Putamen (tissue), 1 donor: ENCODE measurements at places on chromosomes 5 and 9.

DNA sequence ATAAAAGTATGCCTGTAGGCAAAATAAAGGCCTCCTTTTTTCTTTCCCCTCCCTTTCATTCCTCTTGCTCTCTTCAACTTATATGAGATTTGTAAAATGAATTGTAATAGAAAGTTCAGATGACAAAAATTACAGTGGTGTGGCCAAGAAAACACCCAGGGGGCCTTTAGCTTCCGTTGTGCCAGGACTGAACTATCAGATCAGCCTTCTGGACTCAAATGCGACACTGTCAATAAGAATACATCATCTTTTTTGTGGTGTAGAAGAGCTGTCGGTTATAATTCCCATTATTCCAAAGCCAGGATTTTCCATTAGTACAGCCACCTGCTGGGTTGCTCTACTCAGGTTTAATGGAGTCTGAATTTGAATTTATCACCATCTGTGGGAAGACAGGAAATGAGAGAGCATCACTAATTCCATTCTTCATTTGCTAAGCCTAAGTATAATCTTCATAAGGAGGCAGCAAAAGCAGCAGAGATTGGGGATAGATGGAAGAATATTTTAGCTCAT, 443.4 kb downstream of the ANXA1 start:
- DNase-seq = no peak

GRCh38 chr9:126381195-126381594, 54.6 kb downstream of the MVB12B start:
- DNase-seq = no peak

DNA sequence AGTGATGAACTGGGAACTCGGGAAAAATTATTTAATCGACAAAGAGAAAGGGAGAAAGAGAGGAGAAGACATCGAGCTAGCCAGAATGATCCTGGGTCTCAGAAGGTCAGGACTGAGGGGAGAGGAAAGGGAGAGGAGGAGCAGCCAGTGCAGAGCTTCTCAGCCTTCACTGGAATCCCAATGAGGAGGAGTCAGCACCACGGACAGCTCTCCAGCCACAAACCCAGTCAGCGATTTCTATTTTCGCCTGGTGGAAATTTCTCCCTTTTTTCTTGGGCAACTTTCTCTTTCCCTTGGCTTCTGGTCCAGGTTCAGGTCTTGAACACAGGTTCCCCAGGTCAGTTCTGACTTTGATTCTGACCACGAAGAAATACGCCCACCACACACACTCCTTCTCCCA, 1.6 kb upstream of the BRINP1 start:
- DNase-seq = no peak

DNA sequence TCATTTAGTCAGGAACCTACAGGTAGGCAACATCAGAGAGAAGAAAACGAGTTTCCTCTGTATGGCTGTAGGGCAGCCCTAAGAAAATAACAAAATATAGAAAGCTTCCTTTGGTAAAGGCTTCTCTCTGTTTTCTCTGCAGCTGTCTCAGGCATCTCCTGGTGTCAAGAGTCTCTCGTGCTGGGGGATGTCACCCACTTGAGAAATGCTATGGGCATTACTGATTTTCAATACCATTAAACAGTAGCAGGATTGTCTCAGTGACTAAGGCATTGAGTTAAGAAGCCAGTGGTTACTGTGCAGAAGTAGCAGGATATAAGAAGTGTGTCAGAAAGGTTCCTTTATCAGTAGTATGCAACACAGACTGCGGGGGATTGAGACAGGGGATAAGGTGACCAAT, 32.4 kb downstream of the LIFR start:
- DNase-seq = no peak

DNA sequence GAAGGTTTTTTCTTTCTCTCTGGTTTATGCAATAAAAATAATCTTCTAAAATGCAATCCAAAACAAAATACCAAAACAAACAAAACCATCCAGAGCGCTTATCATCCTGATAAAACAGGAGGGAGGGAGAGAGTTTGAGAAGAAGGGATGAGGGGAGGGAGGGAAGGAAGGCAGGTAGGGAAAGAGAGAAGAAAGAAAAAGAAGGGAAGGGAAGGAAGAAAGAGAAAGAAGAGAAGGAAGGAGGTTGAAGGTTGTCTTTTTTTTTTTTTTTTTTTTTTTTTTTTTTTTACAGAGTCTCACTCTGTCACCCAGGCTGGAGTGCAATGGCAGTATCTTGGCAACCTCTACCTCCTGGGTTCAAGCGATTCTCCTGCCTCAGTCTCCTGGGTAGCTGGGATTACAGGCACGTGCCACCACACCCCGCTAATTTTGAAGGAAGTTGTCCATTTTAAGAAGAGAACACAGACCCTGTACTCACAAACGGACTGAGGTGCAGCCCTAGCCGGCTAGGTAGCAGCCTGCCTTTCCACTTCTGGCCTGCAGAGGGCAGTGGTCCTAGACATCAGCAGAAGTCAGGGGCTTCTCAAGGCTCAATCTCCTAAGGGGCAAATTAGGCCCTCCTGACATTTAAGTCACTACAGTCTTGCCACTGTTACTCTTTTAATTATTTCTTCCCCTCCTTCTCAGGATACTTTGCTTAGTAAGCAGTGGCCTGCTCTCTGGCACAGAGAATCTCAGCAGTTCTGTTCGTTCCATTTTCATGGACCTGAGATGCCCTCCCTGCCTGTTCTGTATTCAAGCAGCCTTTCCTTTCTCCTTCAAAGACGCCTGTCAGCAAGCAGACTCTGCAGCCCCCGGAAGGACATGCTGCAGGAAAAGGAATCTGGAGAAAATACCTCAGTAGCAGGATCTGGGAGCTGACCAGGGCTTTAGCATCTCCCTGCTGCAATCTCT, 76.4 kb downstream of the EPB41L4B start:
- DNase-seq = peak; percentile 39

DNA sequence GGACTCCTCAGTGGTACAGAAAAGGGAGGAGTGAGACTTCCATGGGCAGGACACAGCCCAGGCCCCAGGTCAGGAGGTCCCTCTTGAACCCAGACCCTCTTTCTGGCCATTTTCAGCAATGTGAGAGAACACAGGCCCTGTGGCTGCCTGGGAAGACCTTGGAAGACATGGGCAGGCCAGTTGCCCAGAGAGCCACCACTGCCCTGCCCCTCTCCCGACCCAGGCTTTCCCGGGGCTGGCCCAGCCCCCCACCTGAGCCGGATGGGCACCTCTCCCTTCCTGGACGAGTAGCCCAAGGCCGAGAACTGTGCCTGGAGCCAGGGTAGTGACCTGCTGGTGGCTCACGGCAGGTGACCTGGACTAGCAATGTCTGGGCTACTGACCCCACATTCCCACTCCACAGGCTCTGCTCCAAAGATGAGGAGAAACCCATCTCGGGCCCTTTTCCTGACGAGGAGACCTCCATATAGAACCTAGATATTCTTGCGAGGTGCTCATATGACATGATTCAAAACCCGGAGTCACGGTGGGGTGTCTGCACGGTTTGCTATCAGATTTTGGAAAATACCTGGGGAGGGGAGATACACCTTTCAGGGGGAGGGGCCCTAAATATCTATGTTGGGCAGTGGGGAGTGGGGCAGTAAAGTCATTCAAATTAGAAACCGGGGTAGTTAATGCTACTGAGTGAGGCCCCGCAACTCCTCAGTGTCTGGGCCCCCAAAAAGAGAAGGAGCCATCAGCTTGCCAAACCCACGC, 59.4 kb downstream of the ZNF354C start:
- no peak for DNase-seq

- DNase-seq = no peak
Observed at GRCh38 chr9:133954862-133955529, 37.1 kb downstream of the VAV2 start.

DNA sequence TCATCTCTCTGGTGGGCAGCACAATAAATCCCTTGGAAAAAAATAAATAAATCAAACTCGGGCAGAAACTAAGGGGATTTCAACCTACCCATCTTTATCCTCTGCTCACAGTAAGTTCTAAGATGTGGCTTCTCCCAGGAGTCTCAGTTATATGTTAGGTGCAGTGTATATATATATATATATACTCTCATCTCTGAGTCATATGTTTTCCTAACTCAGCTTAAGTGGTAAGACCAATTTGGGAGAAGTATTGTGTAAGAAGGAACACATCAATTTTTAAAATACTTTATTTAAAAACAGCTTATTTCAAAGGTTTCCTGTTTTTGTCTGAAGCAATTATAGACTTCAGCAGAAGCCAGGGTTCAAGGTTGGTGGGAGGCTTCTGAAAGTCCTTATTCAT, 20.3 kb upstream of the OSMR start:
- DNase-seq = no peak

DNA sequence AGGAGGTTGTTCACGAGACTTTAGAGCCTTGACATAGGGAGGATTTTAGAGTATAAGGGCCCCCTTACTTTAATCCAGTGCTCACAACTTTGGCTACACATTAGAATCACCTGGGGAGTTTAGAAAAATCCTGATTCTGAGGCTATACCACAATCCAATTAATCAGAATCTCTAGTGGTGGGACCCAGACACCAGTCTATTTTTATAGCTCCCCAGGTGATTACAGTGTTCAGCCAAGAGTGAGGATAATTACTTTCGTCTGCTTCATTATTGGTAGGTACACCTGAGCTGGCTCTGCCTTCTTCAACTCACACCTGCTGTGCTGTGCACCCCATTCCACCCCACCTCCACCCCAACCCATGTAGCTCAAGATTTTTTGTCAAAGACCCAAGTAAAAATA, 141.3 kb upstream of the EPB41L4A start:
- DNase-seq = no peak

DNA sequence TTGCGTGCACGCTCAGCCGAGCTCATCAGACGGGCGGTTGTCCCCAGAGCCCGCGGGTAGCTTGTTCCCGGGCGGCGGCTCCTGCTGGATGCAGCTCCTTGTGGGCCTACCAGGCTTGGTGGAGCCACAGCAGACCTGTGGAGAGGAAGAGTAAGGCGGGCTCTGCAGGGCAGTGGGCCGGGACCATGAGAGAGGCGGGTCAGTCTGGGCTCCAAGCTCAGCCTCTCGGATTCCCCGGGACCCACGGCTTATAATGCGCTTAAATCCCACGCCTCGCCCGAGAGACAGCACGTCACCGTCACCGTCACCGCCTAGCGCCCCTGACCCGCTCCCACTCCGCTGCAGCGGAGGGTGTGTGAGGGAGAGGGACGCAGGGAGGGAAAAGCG, 1.9 kb upstream of the ANKRD18A start:
- DNase-seq = no peak

- no peak for DNase-seq
Observed at GRCh38 chr5:39328731-39329130, 35.6 kb downstream of the C9 start.

GRCh38 chr5:110321117-110321516, 405.4 kb downstream of the TMEM232 start:
- DNase-seq = no peak

- no peak for DNase-seq
Observed at GRCh38 chr5:56039985-56040384, 45.2 kb upstream of the IL6ST start.

DNA sequence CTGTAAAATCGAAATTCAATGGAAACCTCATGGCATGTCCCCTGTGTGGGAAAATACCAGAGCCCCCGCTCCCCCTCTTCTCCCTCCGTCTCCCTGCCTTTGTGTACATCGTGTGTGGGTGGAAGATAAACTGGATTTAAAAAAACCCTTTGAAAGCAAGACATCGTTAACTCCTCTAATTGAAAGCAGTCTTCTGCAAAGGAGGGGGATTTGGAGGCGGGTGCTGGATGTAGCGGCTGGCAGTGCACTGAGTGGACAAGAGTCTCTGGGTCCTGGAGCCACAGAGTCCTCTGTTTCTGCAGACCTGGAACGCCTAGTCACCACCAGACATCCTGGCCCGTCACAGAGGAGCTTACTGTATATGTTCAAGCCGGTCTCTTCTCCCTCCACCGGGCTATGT, 169.4 kb downstream of the PAPPA start:
- no peak for DNase-seq

DNA sequence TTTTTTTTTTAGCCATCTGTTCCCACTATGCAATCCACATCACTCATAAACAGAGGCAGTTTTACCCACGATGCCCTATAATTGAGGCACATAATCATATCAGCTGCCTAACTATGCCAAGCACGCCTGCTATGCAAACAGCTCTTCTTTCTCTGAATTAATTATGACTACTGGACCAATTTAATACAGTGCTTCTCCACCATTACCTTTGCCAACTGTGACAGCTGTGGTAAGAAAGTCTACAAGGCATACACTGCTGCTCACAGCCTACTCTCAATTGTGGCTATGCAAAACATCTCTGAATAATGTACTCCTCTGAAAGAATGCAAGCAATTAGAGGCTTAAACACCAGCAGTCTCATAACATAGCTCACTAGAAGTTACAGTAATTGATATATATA, 97.1 kb downstream of the DTWD2 start:
- DNase-seq = no peak

DNA sequence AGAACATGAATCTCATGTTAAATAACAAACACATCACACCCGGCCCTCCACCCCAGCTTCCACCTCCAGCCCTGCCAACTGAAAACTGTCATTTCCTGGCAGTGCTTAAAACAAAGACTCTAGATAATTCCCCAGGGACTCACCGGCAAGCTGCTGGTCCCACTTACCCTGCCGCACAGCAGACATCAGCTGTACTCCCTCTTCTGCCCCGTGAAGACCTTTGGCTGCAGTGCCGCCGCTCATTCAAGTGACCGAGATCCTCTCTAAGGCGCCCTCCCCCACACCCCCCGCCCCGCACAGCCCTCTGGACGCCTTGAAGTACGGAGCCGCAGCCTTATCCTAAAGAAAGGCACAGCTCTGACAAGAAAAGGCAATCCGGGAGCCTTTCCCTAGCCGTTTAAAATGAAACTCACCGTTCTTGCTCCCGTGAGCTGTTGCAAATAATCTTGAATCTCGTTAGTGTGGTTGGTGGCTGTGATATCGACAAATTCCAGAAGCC, 434 bp downstream of the GLRX start:
- no peak for DNase-seq

GRCh38 chr5:152331718-152332117, 73.4 kb downstream of the NMUR2 start:
- DNase-seq = no peak

- DNase-seq = no peak
Observed at GRCh38 chr5:99248066-99248465, 319.3 kb upstream of the CHD1 start.

GRCh38 chr5:165894916-165895315, 2389.5 kb downstream of the MAT2B start:
- DNase-seq = no peak

DNA sequence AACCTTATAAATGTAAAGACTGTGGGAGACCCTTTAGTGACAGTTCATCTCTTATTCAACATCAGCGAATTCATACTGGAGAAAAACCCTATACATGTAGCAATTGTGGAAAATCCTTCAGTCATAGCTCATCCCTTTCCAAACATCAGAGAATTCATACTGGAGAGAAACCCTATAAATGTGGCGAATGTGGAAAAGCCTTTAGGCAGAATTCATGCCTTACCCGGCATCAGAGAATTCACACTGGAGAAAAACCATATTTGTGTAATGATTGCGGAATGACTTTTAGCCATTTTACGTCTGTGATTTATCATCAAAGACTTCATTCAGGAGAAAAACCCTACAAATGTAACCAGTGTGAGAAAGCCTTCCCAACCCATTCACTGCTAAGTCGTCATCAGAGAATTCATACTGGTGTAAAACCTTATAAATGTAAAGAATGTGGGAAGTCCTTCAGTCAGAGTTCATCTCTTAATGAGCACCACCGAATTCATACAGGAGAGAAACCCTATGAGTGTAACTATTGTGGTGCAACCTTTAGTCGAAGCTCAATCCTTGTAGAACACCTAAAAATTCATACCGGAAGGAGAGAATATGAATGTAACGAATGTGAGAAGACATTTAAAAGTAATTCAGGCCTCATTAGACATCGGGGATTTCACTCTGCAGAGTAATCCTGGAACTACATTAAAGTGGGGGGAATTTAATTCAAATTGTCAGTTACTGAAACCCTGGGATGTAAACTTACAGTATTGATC, 17.7 kb downstream of the ZNF483 start:
- no peak for DNase-seq
